MV-4-11 (cell line): ENCODE measurements at places on chromosomes 12 and 14.
A peak's percentile ranks its signal among the peaks of the same experiment; 100 is the strongest.

DNA sequence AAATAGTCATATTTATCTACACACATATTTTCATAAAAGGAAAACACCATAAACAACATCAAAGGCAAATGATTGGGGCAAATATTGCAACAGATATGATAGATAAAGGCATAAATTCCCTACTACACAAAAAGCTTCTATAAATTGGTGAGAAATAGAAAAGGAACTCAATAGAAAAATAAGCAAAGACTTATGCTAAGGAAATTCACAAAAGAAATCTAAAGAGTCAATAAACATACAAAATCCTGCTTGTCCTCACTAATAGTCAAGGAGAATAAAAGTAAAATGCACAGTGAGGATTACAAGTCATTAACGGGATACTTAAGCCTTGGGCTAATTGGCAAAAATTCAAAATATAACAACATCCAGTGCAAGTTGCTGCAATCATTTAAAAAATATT, 30.3 kb downstream of the CCDC59 start:
- DNase-seq = no peak

DNA sequence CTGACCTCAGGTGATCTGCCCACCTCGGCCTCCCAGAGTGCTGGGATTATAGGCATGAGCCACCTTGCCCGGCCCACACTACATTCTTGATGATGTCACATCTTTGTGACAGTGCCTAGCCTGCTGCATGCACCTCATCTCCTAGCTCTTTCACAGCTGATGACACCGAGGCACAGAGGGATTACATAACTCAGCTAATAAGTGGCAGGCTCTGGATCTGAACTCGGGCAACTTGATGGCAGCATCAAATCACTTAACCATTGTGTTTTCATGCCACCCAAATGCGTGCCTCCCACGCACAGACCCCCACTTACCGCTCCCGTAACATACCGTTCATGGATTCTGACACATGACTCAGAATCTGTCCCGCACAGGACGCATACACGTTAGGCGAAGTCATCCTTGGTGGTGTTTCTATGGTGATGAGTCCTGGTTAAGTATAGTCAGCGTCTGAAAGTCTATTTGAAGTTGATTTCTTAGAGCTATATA, 7.4 kb downstream of the TMEM120B start:
- DNase-seq = no peak

- no peak for DNase-seq
Measured at GRCh38 chr12:29113101-29113500, 36.0 kb upstream of the FAR2 start.

DNA sequence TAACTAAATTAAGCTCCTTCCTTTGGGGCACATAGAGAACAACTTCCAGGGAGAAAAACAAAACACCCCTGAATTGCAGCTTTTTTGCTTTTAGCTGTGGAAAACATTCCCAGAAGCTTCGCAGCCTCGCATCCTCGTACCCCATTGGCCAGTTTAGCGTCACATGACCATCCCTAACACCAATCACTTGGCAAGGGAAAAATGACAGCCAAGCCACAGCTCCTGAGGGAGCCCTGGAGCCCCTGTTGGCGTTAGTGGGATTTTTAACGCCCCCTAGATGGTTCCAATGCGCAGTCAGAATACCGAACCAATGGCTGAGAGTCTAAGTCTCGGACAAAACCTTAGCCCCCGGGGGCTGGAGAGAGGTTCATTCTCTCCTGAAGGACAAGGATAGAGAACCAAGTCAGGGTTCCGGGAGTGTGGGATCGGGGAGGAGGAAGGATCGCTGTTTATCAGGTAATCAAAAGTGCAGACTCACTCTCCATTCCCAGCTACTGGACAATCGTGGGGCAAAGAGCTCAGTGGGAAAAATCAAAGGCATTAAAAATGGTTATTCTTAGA, 135.6 kb upstream of the HIF1A start:
- DNase-seq = no peak

DNA sequence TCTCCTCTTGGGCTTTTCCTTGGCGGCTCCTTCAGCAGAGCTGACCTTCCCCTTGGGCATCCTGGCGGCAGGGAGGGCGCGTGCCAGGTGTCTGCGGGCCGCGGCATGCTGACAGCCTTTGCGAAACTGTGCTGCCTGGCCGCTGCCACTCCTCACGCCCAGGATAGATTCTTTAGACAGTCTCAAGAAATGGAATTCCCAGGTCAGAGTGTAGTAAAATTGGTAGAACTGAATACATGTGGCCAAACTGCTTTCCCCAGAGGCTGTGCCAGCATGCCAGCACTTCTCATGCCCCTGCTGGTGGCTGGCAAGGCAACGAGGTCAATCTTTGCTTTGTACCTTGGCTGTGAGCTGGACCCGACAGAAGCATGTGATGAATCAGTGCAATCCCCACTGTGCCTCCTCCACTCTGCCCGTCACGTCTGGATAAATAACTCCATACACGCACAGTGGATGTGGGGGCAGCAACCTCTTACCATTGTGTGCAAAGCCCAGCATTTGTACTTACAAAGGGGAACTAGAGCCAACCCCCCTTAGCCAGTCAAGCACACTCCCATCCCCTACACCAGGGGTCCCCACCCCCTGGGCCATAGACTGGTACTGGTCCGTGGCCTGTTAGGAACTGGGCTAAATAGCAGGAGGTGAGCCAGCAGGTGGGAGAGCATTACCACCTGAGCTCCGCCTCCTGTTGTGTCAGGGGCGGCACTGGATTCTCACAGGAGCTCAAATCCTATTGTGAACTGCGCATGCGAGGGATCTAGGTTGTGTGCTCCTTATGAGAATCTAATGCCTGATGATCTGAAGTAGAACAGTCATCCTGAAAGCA, 90.9 kb downstream of the ACTN1 start:
- no peak for DNase-seq

DNA sequence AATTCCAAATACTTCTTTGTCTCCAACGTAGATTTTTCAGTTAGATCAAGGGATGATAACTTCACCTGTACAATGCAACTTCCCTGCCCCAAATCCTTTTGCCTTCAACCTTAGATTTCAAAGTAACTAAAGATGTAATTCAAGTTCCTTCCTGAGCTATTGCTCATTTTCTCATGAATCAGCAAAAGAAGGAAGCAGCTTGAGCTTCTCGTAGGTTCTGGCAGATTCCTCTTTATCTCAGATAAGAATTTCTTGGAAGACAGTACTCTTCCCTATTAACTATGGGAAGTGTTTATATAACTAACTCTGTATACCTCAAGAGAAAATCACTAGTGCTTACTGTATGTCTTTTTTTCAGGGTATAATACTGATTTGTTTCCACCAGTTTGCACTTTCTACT, 203.8 kb downstream of the RASSF9 start:
- no peak for DNase-seq

DNA sequence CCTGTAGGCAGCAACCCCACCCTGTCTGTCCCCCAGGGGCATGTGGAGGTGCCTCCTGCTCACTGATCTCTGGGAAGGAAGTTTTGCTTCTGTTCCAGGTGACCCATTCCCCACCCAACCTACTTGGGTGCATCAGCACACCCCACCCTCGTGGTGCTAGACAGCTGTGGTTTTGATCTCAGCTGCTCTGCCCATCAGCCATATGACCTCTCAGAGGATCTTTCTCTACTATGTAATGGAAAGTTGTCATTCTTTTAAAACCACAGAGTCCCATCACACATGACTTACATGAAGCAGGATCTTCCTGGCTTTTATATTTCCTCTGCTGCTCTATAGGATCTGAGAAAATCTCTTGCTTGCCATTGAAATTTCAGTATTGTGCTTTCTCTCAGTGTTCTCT, 13.5 kb upstream of the KRT82 start:
- no peak for DNase-seq

- no peak for DNase-seq
Measured at GRCh38 chr12:1629338-1630132, 504 bp downstream of the WNT5B start.

- no peak for DNase-seq
Measured at GRCh38 chr12:91988086-91988923, 157.3 kb downstream of the BTG1 start.

DNA sequence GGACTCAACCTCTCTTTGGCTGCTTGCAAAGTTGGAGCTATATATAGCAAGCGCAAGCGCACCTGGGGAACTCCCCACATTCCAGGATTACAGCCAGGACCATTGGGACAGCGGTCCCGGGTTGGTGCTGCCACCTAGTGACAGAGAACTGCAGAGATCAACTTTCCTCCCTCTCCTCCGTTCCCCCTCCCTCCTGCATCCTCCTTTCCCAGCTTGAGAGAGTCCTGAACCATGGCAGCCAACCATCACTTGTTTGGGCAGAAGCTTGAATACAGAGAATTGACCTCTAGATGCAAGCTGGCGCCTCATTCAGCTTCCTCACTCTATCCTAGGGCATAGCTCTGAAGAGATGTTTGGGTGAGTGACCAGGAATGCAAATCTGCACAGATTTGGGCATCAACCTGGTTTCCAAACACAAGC, 17.4 kb upstream of the FLVCR2 start:
- peak; percentile 17 for DNase-seq

GRCh38 chr12:13374793-13375192, 178.3 kb downstream of the EMP1 start:
- DNase-seq = no peak

GRCh38 chr12:131202592-131203378, 249.1 kb downstream of the ADGRD1 start:
- DNase-seq = no peak

- DNase-seq = peak; percentile 78
Measured at GRCh38 chr12:63420206-63420644, 248.1 kb downstream of the DPY19L2 start.

GRCh38 chr12:3187846-3188770, 110.9 kb downstream of the TSPAN9 start:
- no peak for DNase-seq

GRCh38 chr12:73106296-73106695, 834.1 kb downstream of the TRHDE start:
- no peak for DNase-seq

DNA sequence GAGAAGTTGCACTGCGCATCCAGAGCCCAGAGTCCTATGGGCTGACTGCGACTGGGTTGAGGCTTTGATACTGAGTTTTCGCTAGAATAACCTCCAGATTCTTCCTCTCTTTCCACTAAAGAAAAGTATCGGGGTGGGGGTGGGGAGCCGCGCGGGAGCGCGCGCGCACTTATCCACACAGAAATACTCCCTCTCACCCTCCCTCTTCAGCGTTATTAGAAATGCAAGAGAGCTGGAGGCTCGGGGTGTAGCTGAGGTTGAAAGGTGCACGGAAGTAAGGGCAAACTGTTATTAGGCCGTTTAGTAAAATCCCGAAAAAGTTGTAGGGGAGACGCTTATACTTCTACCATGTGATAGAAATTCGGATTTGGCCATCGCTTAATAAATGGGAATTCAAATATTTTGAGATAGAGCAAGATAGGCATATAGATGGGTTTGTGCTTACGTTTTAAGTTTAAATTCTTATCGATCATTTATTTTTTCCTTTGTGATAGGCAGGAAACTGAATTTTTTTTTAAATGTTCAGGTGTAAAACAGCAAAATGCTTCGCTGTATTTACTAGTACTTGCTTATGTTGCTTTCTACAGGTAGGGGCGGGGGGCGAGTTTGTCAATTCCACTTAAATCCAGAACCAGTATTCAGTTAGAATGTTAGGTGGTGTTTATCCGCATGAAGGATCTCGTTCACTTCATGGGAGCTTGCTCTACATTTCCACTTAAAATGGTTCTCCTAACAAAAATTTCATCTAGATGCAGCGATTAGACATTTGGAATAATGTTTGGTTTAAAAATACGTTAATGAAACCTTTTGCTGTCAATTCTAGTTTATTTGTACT, 1.1 kb downstream of the ARHGAP5 start:
- DNase-seq = no peak

DNA sequence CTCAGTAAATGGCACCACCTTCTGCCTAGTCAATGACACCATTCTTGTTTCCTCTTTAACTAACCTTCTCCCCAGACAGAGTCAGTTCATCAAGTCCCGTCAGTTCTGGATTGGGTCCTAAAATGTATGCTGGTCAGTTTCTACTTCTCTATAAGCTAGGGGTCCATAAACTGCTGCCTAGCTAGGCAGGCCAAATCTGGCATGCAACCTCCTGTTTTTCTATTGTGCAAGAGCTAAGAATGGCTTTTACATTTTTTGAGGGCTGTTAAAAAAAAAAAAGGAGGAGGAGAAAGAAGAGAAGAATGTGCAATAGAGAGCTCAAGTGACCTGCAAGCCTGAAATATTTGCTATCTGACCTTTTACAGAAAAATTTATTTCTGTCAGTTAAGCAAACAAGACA, 6.4 kb upstream of the TMED10 start:
- peak; percentile 99 for DNase-seq

- no peak for DNase-seq
Measured at GRCh38 chr12:92341065-92341668, 195.5 kb upstream of the BTG1 start.

GRCh38 chr12:25320123-25321006, 69.6 kb upstream of the KRAS start:
- peak; percentile 72 for DNase-seq

- no peak for DNase-seq
Measured at GRCh38 chr12:78696267-78696666, 168.3 kb upstream of the SYT1 start.

- no peak for DNase-seq
Measured at GRCh38 chr14:24481622-24482324, 26.3 kb downstream of the CMA1 start.

- no peak for DNase-seq
Measured at GRCh38 chr12:1309613-1310012, 284.8 kb downstream of the FBXL14 start.

DNA sequence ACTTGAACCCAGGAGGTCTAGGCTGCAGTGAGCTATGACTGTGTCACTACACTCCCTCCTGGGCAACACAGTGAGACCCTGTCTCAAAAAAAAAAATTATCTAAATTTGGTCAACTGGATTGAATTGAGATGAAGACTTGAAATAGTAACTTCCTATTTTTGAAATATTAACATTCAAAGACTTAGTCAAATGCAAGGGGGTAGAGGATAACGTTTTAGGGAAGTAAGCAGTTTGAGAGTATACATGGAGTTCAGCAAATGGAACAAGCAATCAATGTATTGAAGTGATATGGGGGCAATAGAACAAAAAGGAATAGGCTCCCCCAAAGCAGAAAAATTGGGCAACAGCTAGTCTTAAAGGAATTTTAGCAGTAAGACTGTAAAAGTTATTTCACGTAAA, 4.6 kb upstream of the MFAP5 start:
- peak; percentile 77 for DNase-seq

DNA sequence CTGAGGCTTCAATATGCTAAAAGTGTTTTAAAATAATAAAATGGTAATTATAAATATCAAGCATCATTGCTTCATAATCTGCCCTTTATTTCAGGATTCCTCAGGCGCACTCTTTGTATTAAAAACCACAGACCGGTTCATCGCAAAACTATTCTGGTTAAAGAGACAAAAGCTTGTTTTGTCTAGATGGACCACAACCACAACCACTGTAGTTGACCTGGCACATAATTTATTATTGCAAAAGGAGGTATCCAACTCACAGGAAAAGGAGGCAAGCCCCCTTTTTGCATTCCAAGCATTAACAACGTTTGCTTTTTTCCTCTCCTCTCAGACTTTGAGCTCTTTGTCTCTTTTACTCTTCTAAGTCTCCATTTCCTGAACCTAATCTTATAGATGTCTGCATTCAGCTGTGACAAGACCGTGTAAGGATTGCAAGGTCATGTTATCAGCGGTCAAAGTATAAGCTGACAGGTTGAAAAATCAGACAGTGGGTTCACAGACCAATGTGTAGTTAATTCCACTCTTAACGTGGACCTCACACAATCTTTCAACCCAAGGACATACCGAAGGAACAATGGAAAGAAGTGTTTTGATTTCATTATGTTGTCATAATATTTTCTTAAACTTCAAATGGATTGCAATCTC, 1057.6 kb downstream of the GALC start:
- no peak for DNase-seq

- DNase-seq = no peak
Measured at GRCh38 chr12:82174936-82175335, 183.3 kb downstream of the CCDC59 start.

- no peak for DNase-seq
Measured at GRCh38 chr14:27320261-27320660, 722.4 kb upstream of the NOVA1 start.
